ENCODE measurements at places on chromosomes 4 and X. TPM values are rescaled to one million over a fixed set of nuclear protein-coding genes. Genes with fewer than 3 reads are reported as not detected.

The WDFY3 gene
- 149 TPM for total RNA-seq

The VEGFD gene
- 1.1 TPM for total RNA-seq

The XAGE1A gene
- not detected for total RNA-seq

The UGT2B15 gene
- not detected for total RNA-seq

The DLG3 gene
- total RNA-seq = 7.8 TPM

The PNMA5 gene
- not detected for total RNA-seq

The NMU gene
- not detected for total RNA-seq

All from omental fat pad (tissue), 4 donors.